ENCODE measurements at places on chromosomes 7 and 10.
A peak's percentile ranks its signal among the peaks of the same experiment; 100 is the strongest.

DNA sequence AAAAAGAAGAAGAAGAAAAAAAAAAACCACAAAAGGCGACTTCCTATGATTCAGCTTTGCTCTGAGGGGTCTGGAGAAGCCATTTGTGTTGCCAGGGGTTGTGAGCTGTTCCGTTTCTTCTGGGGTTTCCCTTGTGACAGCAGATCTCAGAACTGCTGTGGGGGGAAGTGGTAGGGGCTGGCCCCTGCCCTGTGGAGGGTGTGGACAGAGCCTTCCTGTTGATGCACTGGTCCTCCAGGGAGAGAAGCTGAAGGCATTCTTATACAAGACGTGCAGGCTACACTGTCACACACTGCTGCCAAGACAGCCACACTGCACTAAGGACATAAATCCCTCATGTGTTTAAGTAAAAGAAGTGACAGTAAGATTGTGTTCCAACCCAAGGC, 17.3 kb upstream of the CSGALNACT2 start:
- DNase-seq, result no peak

DNA sequence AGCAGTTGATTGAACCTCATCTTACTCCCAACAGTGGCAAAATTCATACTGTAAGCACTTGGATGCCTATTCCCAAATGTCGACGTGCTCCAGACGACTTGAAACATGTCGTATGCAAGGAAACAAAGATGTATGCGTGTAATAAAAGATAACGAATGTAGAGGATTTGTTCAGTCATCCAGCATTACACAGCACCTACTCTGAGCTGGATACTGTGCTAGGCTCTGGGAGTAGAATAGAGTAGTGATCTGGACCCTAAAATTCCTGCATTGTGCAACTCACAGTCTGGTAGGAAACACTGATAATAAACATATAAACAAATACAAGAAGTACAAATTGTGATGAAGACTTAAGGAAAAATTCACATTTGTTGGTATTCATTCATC, 5.6 kb upstream of the TBX20 start:
- DNase-seq, result no peak

DNA sequence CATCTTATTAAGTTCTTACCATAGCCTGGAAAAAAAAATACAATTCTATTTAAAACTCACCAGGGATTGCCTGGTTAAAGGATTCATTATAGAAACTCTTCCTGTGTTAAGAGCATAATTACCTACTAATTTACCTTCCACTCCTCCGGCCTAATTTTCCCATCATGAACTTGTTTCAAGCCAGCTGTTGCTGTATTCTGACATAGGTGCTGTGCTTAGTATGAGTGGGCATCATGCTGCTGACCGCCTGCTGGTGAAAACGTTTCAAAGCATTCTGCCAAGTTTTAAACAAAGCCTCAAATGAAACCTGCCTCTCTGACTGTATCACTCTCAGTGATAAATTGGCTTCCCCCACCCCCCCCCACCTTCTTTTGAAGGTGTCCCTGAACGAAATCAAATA, 47.8 kb upstream of the KCNMA1 start:
- no peak for DNase-seq

DNA sequence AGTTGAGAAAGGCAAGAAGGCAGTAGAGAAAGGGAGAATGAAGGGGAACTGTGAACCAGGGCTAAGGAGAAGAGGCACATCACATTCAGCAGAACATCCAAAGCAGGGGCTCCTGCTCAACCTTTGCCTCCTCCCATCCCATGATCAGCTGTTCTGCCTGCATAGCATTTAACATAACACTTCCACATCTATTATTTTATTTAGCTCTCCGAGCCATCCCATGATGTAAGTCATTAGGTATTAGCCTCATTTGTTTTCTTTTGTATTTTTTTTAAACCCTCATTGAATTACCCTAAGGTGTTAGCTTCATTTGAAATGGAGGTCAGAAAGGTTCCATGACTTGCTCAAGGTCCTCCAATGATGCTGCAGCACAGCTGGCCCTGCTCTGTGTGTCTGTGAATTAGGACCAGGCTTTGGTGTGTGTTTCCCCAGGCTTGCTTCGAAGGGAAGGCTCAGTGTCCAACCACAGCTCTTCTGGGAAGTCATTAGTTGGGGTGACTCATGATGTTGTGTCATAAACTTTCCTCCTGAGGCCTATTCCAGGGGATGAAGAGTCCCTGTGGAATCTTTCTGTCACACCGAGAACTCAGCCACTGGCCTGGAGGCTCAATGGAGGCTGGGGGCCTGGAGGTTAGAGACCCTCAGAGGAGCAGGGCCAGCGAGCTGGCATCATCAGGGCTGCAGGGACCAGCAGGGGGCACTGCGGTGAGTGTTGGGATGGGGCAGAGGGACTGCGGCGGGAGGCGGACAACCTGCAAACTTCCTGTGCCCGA, 16.5 kb downstream of the NPFFR1 start:
- peak; percentile 83 for DNase-seq

- no peak for DNase-seq
Observed at GRCh38 chr7:46652317-46652716, 731.2 kb upstream of the IGFBP3 start.

GRCh38 chr10:70991140-70992124, 103.1 kb upstream of the PCBD1 start:
- DNase-seq, result no peak

DNA sequence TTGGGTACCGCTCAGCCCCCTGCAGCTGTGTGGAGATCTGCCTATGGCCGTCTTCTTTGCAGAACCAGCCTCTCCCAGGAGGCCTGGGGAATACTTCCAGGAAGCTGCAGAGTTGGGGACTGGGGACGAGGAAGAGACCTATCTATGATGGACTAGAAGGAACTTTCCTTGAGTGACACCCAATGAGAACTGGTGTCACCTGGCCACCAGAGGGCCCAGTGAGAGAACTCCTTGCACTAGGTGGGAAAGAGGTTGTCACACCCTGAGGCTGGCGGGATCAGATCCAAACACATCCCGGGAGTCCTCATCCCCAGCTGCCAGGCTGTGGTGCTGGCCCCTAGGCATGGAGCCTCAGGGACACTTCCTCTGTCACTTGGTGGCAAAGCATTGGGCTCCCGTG, 4.9 kb upstream of the GRID2IP start:
- no peak for DNase-seq

DNA sequence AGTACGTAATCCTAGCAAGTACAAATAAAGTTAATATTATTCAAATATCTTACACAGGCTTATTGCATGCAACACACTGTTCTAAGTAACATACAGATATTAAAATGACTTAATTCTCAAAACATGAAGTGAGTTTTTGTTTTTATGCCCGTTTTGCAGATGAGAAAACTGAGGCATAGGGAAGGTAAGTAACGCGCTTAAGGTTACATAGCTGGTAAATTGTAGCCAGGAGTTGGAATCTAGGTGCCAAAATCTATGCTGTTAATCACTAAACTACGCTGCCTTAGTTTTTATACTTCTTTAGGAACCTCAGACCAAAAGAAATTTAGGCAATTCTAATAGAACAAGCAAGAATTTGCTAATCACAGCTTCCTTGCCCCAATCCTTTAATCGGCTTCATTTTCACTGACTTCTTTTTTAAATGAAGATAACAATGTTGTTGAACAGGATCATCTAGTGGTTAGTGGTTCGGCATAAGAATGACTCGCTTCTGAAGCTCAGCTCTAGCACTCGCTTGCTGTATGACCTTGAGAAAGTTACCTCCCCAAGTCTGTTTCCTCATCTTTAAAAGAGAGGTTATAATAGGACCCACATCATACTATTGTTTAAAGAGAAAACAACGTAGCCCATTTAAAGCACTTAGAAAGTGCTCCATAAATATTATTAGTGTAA, 1.0 kb upstream of the LRRTM3 start:
- no peak for DNase-seq

DNA sequence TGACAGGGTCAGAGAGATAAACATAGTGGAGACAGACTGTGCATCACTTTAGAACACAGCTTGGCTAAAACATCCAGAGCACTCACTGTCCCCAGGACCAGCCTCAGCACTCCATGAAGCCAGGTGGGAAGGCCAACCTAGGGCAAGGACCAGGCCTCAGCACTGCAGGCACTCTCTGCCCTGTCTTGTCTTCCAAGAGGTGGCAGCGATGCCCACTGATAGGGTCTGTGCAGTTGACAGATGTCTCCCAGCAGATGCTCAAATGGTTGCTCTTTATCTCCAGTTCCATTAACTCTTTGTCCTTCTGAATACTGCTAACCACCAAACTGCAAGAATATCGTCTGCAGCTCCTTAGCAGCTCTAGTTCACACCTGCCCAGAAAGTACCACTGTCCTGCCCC, 9.1 kb downstream of the DDX56 start:
- no peak for DNase-seq

DNA sequence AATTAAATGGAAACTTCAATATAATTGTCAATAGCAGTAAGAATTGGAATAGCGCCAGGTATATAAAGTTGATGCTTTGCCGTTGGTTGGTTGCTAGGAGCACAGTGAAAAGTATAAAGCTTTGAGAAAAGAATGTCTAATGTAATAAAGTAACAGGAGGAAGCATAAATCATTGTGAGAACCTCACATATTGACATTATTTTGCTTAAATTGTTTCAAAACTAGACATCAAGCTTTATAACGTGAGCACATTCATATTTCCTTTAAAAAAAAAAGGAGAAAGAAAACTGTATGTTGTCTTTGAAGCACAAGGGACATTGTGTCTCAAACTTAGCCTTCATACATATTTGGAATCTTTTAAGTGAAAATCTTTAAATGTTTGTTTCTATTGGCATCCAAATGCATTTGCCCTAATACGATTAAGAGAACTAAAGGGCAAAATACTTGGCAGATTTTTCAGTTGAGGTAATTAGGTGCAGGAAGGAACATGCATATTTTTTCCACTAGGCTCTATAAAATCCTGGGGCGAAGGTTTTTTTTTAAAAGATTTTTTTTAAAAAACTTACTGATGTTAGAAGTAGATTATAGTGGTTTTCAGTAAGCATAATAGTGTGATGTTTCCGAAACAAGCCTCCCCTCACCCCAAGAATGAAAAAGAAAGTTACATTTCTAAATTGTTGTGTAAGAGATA, 92.4 kb downstream of the ARID5B start:
- no peak for DNase-seq

GRCh38 chr7:117126676-117127075, 173.4 kb downstream of the ST7 start:
- no peak for DNase-seq

DNA sequence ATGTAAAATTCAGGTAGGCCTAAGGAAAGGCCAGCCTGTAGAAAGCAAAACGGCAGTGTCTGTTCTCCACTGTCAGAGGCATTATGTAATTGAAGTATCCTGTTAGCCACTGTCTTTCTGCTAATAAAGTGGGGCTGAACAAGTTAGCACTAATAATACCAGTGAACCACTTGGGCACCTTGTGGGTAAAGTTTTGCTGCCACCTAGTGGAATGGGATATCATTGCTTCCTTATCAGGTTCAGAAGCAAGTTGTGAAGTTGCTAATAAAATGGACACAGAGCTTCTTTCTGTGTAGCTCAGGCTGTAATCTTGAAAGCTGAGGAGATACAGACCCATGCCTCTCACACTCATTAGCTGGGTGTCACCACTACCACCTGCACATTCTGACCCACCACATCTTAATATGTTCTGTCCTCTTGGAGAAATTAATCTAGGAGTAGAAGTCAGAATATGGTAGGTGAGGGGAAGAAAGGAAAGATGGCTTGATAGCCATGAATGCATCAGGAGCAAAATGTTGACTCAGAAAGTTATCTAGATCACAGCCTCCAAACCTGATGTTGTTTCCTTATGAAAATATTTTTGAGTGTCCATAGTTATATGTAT, 175.1 kb downstream of the SEPTIN7 start:
- DNase-seq, result peak; percentile 15

GRCh38 chr10:44805466-44806210, 105.5 kb upstream of the TMEM72 start:
- no peak for DNase-seq

DNA sequence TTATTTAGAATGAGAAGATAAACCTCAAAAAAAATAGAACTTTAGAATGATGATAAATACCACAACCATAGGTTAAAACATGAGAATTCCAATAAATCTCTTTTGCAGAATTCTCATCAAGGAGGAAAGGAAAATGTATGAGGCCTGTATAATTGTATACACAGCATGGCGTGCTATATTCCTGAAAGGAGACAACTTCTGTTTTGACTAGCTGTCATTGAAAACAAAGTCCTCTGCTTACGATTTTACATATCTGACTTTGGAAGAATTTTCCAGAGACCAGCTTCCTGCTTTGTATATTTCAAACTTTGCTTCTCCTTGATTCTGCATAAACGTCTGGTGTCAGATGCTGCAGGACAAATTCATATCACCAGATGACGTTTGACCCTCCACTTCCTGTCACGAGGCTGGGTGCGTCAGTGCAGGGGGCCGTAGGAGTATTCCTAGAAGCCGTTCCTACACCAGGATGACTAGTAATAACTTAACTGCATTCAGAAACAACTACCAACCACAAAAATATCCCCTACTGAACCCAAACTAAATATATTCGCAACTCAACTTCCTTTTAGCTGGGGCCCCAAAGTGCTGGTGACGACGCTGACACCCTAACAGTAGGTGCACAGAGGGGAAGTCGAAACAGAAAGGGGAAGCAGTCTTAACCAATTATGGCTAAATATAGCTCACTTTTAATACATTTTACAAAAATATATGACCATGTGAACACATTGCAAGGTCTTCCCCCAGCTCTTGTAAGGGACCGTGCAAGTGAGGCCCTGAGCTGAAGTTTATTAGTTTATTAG, 178.6 kb upstream of the INHBA start:
- no peak for DNase-seq

GRCh38 chr7:77786018-77786417, 12.2 kb downstream of the TMEM60 start:
- no peak for DNase-seq

DNA sequence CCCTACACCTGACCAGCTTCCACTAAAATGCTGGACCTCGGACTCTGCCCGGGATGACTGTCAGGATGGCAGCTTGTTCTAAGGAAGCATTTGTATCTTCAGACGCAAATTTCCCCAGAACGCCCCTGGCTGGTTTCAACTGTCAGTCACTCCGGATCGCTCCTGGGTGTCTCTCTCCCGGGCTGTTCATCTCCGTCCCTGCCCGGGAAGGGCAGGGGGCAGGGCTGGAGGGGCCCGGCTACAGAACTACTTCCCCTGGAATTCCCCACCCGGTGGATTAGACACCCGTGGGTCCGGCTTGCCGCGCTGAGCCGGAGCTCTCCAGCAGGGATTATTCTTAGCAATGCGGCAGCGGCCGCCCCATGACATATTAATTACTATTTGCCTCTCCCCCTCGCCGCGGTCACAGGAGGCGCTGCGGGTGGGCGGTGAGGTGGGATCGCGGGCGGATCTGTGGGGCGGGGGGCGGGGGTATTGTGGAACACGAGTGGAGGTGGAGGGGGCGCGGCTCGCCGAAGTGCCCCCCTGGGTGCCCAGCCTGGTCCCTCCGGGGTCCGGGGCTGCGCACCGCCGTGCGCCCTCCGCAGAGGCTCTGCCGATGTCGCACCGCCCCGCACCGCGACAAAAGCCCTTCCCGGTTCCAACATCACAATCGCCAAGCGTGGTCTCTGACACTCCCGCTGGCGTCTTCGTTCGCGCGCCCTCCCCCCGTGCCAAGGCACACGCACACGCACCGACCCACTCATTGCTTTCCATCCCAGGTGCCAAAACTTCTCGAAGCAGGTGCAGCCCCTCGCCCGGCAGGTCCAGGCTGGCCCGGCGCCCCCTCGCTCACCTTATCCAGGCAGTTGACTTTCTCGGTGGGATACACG, 276.1 kb upstream of the NEBL start:
- DNase-seq, result no peak

All from T1000 (cell line).